ENCODE measurements at places on chromosomes 11 and 22. TPM values are rescaled to one million over a fixed set of nuclear protein-coding genes. Genes with fewer than 3 reads are reported as not detected.

DNA sequence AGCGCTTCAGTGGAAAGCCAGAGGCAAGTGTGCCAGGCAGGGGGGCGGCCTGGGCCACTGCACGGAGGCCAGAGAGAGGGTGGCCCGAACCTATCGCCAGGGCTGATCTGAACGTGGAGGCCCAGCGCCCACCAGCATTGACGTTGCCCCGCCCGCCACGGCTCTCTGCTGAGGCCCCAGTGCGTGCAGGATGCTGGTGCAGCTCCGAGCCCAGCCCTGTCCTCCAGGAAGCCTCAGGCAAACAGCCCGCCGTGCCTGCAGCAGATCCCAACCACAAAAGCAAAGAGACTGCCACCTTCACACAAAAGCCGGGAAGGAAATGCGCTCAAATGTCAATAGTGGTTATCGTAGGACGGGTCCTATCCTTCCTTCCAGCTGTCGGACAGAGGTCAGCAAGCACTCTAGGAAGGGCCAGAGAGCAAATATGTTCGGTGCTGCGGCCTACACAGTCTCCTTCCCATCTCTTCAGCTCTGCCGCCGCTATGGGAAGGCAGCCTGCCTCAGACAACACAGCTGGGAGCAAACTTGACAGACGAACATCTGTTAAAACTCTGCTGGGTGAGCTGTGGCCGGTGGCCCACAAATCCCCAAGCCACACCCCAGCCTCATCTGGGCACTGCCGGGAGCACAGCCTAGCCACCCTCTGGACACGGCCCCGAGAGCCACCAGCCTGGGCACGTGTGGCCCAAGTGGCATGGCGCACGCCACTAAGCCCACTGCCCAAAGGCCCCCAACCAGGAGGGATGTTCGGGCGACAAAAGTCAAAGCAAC is 146.2 kb downstream of the CRYBB2 start:
- no peaks in the 10 kb centered on the region for H3K36me3 ChIP-seq
- no peaks in the 10 kb centered on the region for H3K27me3 ChIP-seq
- no peaks in the 10 kb centered on the region for H3K4me1 ChIP-seq

The KCNK4 gene
- 0.58 TPM for total RNA-seq

The CLDN5 gene
- total RNA-seq: not detected

DNA sequence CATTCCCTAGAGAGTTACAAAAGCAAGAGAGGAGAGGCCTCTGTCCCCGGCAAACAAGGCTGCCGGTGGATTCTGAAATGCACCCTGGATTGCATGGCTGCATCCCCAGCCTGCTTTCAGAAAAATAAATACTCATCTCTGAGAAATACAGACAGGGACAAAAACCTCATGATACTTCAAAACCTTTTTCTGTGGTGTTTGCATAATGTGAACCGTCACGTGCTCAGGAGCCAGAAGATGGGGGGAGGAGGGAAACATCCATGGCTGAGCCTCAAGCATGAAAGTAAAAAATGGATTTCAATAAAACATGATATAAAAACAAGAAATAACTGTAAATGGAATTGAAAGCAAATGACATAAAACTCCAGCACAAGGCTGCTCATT is 198.5 kb upstream of the NCAM1 start:
- H3K4me1 ChIP-seq: peaks cover 3% of the 10 kb centered on the region
- no peak for DNase-seq
- no peak overlapping the region for H3K27ac ChIP-seq

GRCh38 chr22:35274154-35274871 is 17.0 kb downstream of the HMGXB4 start:
- no peak for DNase-seq
- no peaks in the 10 kb centered on the region for H3K27me3 ChIP-seq
- H3K4me3 ChIP-seq: no peak overlapping the region
- peaks cover 41% of the 10 kb centered on the region for H3K36me3 ChIP-seq

DNA sequence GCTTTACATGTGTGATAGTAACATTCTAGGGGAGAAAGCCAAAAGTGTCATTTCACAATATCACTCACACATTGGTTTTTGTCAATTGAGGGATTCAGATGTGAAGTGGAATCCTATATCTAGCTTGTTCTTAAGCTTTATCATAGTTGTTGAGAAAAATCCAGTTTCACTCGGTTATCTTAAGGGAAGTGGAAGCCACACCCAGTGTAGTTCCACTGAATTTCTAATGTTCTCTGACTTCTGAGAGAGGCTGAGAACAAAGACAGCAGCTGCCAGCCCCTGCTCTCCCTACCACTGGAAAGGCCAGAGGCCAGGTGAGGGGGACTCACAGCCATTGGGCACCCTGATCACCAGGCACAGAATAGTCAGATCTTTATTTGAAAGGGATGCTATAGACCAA is 53.7 kb downstream of the THAP12 start:
- peaks cover 14% of the 10 kb centered on the region for H3K27me3 ChIP-seq
- H3K36me3 ChIP-seq: no peaks in the 10 kb centered on the region
- no peak for DNase-seq
- peaks cover 23% of the 10 kb centered on the region for H3K4me1 ChIP-seq
